Stimulated activated effector memory CD8-positive, alpha-beta T cell treated with anti-CD3 and anti-CD28 coated beads, Interleukin-12 subunit alpha, Interleukin-12 subunit beta, amount 100 ng/mL, for 72 hours (primary cell): ENCODE measurements at places on chromosomes 3 and 15.

GRCh38 chr15:48647962-48648361, 2.5 kb upstream of the FBN1 start:
- DNase-seq = no peak

DNA sequence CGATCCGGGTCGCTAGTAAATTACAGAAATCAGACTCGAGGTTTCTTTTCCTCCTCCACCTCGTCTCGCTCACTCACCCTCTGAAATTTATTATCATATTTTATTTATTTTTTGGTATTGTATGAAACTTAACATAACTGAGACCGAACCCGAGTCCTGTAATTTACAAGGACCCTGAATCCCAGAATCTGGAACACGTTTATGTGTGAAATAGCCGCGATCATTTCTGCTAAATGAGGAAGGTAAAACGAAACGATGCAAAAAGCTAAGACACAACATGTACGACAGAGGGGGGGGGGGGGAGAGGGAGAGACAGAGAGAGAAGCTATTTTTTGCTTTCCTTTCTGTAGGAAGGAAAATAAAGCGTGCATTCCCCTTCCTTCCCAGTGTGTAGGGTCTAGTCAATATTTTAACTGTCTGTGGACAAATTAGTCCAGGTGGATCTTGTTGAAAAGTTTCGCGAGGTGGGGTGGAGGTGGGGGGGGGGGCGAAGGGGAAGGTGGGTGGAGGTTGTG, 1.6 kb downstream of the BBX start:
- no peak for DNase-seq

DNA sequence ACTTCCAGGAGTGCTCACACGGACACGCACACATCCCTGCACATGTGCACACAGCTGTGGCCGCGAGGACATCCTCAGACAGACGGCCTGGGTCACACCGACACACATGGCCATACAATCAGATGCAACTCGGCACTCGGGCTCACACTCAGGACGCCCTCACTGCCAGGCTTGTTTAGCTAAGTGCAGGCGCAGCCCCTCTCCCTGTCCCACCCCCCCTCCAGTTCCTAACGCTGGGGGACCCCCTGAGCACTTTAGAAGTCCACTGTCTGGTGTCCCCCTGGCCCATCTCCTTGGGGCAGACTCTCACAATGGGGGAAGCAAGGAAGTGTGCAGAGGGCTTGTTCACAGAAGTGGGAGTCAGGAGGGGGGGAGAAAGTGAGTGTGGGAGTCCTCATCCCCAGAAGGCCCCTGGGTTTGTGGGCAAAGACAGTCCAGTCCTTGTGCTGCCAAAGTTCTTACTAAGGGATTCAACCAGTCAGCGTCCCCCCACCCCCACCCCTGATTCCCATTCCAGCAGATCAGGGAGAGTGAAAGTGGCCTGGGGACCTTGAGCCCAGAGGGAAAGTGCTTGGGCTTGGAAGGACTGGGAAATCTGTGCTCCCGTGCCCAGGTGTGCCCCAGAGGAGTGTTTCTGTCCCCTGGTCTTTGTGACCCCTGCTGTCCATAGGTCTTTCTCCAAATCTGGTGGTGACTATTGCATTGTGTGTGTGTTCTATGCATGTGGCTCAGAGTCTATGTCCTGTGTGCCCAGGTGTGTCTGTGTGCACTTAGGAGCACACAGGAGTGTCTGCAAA, 767 bp upstream of the GATA2 start:
- no peak for DNase-seq

- no peak for DNase-seq
These were observed 54.6 kb downstream of the LPP start for GRCh38 chr3:188208516-188208981.

- no peak for DNase-seq
These were observed 27.6 kb upstream of the CNBP start for GRCh38 chr3:129211345-129211744.

- DNase-seq = no peak
These were observed 1.0 kb downstream of the XYLB start for GRCh38 chr3:38347421-38348200.

- DNase-seq = no peak
These were observed 74.2 kb upstream of the SATB1 start for GRCh38 chr3:18499301-18499700.
